Transverse colon (tissue), 4 donors: ENCODE measurements at places on chromosomes 3 and 15. TPM values are rescaled to one million over a fixed set of nuclear protein-coding genes. Genes with fewer than 3 reads are reported as not detected.

- H3K4me3 ChIP-seq: no peak overlapping the region
- DNase-seq: no peak
- no peaks in the 10 kb centered on the region for H3K4me1 ChIP-seq
- H3K27me3 ChIP-seq: no peaks in the 10 kb centered on the region
- no peaks in the 10 kb centered on the region for H3K36me3 ChIP-seq
Observed at GRCh38 chr3:8451696-8452095, 49.9 kb upstream of the LMCD1 start.

- no peaks in the 10 kb centered on the region for H3K27me3 ChIP-seq
- no peak for DNase-seq
- no peaks in the 10 kb centered on the region for H3K36me3 ChIP-seq
- no peak overlapping the region for H3K4me3 ChIP-seq
- H3K27ac ChIP-seq: no peak overlapping the region
Observed at GRCh38 chr3:101954936-101955335, 105.6 kb downstream of the NFKBIZ start.

GRCh38 chr3:143410259-143410658 lies 290.7 kb downstream of the CHST2 start:
- H3K4me3 ChIP-seq: no peak overlapping the region
- no peak for DNase-seq
- H3K4me1 ChIP-seq: no peaks in the 10 kb centered on the region
- H3K27ac ChIP-seq: no peak overlapping the region

DNA sequence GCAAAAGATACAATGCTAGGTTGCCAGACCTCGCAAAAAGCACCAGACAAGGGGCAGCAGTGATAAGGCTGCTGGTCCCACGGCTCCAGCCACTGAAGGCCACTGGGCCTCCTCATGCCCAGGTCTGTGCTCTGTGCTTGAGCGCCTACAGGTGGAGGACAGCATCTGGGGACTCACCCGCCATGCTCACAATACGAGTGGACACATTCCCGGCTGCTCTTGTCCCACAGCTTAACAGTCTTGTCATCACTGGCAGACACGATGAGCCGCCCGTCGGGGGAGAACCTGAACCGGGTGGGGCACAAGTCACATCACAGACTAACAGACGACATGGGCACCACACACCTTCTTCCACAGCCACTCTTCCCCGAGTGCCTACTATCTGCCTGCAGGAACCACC lies 7.4 kb downstream of the POC1A start:
- H3K27me3 ChIP-seq: no peaks in the 10 kb centered on the region
- no peak for DNase-seq
- no peak overlapping the region for H3K4me3 ChIP-seq
- no peak overlapping the region for H3K27ac ChIP-seq

DNA sequence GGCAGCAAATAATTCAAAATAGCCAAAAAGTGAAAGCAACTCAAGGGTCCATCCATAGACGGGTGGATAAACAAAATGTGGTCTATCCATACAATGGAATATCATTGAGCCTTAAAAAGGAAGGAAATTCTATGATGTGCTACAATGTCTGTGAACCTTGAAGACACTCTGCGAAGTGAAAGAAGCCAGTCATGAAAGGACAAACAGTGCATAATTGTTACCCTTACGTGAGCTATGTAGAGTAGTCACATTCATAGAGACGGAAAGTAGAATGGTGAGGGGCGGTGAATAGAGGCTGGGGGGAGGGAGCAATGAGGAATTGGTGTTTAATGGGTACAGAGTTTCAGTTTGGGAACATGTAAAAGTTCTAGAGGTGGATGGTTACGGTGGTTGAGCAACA lies 18.1 kb downstream of the IGF1R start:
- no peak overlapping the region for H3K27ac ChIP-seq
- no peaks in the 10 kb centered on the region for H3K27me3 ChIP-seq
- H3K36me3 ChIP-seq: no peaks in the 10 kb centered on the region
- H3K4me1 ChIP-seq: peaks cover 21% of the 10 kb centered on the region
- H3K4me3 ChIP-seq: no peak overlapping the region

The GDPGP1 gene
- 28.8 TPM for total RNA-seq

The MYO5A gene
- 10.9 TPM for total RNA-seq

DNA sequence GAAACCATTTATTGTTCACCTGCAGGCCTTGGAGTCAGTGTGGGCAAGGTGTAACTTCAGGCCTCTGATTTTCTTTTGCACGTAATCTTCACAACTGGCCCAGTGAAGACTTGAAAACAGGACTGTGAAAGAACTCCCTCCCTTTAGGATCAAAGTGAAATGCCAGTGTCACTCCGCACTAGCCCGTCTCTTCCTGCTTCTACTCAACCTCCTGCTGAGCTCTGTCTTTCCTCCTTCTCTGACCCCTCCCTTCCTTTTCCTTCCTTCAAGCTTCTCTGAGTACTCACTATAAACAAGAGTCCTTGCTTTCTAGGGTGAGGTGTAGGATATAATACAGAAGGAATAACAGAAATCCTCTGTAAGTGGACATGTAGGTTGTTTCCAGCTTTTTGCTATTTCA lies 28.5 kb downstream of the TMEM41A start:
- H3K4me3 ChIP-seq: no peak overlapping the region
- DNase-seq: no peak
- no peak overlapping the region for H3K27ac ChIP-seq

GRCh38 chr15:90933301-90933700 lies 952 bp upstream of the HDDC3 start:
- H3K27me3 ChIP-seq: no peaks in the 10 kb centered on the region
- H3K4me3 ChIP-seq: no peak overlapping the region
- peaks cover 34% of the 10 kb centered on the region for H3K4me1 ChIP-seq
- no peaks in the 10 kb centered on the region for H3K36me3 ChIP-seq
